CD4-positive, alpha-beta T cell treated with Interleukin-1 beta for 1 hour (primary cell): ENCODE measurements at places on chromosomes 4 and X.

DNA sequence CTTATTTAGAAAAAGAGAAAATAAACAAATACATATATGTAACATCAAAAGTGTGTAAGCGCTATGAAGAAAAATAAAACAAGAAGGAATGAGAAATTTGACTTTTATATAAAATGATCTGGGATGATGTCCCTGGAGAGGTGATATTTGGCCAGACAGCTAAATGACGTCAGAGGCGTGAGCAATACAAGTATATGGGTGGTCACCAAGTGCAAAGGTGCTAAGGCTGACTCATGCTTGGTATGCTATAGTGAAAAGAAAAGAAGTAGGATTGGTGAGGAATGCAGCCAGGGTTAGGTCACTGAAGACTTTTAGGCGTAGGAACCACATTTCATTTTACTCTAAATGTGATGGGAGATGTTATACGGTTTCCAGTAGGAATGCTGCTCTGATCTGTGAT is 1049.1 kb upstream of the TENM3 start:
- DNase-seq: no peak

GRCh38 chr4:124722071-124722470 is 9.5 kb upstream of the ANKRD50 start:
- no peak for DNase-seq

DNA sequence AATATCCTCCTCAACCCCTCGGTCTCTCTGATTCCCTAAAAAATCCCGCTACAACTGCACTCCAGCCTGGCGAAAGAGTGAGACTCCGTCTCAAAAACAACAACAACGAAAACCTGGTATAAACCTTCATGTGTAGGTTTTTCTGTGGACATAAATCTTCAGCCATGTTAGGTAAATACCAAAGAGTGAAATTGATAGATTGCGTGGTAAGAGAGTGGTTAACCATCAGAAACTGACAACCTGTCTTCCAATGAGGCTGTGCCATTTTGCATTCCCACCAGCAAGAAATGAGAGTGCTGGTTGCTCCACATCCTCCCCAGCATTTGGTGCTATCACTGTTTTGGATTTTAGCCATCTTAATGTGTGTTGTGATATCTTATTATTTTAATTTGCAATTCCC is 10.9 kb downstream of the TBC1D19 start:
- DNase-seq: no peak

DNA sequence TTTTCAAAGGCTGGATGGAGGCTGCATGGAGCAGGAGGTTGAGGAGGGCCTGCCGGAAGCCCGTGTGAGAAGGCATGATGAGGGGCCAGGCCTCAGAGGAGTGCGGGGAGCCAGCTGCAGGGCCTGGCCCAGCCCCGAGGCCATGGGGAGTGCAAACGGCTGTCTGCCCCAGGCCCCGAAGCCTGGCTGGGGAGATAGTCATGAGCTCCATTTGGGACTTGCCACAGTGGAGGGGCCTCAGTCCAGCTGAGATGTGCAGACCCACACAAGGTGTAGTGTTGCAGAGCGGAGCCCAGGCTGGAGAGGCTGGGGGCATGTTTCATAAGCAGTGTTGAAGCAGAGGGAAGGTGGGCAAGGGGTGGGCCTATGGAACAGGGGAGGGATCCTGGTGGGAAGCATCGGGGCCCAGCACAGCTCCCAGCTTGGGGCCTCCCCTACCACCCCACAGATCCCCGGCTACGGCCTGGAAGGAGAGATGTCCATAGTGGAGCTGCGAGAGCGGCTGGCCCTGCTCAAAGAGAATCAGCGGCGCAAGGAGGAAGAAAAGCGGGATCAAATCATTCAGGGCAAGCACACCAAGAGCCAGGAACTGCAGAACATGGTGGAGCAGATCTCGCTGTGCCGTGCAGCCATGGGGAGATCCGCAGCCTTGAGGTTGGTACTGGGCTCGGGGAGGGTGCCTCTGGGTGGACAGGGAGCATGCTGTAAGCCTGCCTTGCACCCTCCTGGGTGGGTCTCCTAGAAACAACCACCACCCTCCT is 9.1 kb upstream of the RNF4 start:
- no peak for DNase-seq

GRCh38 chr4:66963084-66963483 is 582.2 kb downstream of the CENPC start:
- DNase-seq: no peak

DNA sequence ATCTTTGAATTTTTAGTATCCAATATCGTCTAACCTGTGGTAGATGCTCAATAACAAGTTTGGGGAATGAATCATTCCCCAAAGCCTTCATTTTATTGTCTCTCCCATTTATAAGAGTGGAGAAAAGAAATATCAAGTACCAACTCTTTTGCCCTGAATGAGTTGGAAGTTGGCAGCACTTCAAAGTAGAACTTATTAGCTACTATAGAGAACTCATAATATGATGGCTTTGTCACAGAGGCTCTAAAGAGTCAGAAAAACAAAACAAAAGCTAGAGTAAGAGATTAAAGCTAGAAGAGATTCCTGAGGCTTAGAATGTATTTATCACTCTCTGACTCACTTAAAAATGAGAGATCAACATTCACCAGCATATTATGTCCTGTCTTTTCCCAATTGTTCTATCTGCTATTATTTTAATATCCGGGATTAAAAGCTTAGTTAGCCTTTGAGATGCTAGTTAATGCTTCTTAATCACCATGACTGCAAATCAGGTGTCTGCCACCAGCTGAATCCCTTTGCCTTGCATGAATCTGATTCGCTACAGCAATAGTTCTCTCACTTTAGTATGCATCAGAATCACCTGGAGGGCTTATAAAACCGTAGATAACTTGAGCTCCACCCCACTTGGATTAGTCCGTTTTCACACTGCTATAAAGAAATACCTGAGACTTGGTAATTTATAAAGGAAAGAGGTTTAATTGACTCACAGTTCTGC is 77.9 kb downstream of the PALLD start:
- no peak for DNase-seq
